CD8-positive, alpha-beta memory T cell (primary cell): ENCODE measurements at places on chromosomes 7 and 10.

GRCh38 chr7:17326378-17326777, 27.9 kb downstream of the AHR start:
- DNase-seq = no peak

- DNase-seq = no peak
These were observed 746.8 kb downstream of the GRID1 start for GRCh38 chr10:85619832-85620231.

GRCh38 chr7:10780400-10780747, 193.3 kb upstream of the PHF14 start:
- DNase-seq = no peak

DNA sequence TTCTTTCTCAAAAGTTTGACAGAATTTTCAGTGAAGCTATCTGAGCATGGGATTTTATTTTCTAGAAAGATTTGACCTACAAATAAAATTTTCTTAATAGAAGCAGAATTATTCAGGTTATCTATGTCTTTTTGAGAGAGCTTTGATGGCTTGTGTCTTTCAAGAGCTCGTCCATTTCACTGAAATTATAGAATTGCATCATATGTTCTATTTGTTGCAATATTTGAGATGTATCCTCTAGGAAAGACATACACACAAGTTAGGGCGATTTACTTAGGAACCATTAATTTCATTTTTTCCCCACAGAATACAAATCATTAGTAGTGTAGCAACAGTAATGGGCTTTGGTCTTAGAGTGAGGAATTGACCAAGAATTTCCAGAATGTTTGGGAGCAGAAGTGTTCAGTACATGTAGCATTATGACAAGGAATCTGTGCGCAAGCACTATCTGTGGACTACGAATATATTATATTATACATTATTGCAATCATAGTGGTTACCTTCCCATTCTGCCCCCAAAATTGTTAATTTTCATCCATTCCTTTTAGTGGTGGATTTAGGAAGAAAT, 12.8 kb upstream of the COL17A1 start:
- no peak for DNase-seq

DNA sequence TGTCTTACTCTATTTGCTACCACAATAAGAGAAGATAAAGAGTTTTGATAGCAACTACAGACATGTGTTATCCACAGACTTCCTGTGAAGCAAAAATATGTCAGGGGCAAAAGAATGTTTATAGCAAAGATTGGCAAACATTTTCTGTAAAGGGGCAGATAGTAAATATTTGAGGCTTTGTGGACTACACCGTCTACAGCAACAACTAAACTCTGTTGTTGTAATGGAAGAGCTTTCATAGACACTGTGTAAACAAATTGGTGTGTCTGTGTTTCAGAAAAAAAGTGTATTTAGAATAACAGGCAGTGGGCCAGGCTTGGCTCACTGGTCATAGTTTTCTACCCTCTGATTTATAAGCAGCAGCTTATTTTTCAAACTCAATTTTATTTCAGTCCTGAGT, 521.4 kb downstream of the ANKRD7 start:
- no peak for DNase-seq

GRCh38 chr10:3136336-3136735, 36.2 kb downstream of the PITRM1 start:
- no peak for DNase-seq

GRCh38 chr10:13765641-13766341, 179.0 kb downstream of the PRPF18 start:
- DNase-seq = no peak

- DNase-seq = no peak
These were observed 33.9 kb downstream of the MTPN start for GRCh38 chr7:135943134-135943879.

GRCh38 chr7:179209-179681, 13.1 kb upstream of the FAM20C start:
- no peak for DNase-seq

GRCh38 chr7:22565315-22565811, 65.4 kb upstream of the STEAP1B start:
- DNase-seq = no peak

DNA sequence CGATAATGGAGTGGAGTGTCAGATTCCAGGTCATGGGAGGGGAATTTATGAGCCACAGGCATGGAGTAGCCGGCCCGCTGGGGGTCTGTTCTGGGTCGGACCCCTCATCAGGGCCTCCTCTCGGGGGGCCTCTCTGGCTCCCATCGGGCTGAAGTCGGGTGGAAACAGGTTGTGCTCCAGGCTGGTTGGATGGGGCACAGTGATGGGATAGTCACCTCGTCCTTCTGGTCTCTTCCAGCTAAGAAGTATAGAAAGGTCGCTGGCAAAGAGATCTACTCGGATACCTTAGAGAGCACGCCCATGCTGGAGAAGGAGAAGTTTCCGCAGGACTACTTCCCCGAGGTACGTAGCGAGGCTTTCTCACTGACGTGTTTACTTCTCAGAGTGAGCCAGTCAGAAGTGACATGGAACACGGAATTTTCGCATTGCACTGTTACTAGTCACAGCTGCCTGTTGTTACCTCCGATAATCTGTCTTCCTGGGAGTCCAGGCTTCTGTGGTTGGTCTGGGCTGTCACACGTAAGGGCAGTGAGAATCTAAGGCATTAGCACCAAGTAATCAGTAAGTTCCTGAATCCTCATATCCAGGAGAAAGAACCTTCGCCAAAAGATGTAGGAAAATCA, 88.3 kb downstream of the NKX6-2 start:
- DNase-seq = no peak

DNA sequence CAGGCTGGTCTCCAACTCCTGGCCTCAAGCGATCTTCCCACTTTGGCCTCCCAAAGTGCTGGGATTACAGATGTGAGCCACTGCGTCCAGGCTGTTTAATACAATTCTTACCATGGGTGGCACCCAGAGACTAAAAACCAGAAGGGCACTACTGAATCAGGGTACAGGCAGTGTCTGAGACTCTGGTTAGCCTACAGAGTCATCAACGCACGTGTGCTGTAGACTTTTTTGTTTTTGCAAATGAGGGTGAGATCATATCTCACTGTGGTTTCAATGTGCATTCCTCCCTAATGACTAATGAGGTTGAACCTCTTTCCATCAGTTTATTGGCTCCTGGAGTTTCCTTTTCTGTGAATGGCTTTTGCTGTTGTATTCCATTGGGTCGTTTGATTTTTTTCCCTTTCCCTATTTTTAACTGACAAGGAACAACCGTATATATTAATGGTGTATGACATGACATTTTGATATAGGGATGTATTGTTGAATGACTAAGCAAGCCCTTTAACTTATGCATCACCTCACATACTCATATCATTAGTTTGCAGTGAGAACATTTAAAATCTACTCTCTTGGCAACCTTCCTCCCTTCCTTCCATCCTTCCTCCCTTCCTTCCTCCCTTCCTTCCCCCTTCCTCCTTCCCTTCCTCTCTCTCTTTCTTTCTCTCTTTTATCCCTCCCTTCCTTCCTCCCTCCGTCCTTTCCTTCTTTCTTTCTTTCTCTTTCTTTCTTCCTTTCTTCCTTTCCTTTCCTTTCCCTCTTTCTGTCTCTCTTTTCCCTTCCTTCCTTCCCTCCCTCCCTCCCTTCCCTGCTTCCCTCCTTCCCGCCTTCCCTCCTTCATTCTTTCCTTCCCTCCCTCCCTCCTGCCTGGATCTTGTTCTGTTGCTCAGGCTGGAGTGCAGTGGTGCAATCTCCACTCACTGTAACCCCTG, 9.3 kb upstream of the TMEM270 start:
- no peak for DNase-seq

DNA sequence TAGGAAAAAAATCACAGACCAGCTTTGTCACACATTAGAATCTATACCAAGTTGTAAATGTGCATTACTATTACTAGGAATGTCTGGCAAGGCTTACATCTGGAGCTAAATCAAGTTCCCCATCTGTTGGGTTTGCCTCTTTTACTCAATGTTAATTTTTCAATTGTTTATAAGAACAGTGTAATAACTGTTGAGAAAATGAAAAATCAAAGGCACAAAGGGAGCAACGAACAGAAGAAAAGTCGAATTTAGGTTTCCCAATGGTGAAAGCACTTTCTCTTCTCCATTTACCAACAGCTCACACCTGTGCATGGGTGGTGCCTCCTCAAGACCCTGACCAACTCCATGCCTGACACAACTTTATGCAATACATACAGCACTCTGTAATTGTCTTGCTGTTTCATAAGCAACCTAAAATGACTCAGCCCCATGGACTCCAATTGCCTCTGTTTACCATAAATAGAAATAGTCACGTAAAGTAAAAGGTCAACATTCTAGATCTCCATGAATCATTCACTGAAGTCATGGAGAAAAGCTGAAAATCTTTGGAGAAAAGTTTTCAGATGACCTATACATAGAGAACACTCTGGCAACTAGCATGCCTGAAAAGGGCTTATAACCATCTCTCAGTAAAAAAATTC, 95.5 kb upstream of the KCNIP2 start:
- no peak for DNase-seq

DNA sequence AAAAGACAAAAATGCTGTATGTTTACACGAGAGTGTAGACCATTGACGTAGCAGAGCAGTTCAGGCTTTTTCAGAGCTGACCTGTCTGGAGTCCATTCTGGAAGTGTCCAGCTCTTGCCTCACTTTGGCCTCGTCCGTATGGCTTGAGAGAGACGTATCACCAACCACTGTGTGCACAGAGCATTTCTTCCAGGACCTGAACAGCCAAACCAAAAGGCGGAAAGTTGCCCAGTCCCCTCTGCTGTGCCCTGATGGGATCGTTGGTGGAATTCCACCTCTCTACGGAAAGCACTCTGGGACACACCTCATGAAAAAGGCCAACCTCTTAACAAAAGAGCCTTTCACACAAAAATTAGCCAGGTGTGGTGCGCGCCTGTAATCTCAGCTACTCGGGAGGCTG, 184.7 kb upstream of the SH2B2 start:
- no peak for DNase-seq

DNA sequence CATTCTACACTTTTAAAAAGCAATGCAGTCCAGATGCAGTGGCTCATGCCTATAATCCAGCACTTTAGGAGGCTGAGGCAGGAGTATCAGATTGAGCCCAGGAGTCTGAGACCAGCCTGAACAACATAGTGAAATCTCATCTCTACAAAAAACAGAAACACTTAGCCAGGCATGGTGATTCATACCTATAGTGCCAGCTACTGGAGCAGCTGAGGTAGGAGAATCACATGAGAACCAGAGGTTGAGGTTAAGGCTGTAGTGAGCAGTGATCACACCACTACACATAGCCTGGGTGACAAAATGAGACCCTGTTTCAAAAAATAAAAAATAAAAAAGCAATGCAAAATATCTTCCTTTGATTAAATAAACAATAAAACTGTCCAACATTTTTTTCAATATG, 205.2 kb downstream of the GRM8 start:
- no peak for DNase-seq

DNA sequence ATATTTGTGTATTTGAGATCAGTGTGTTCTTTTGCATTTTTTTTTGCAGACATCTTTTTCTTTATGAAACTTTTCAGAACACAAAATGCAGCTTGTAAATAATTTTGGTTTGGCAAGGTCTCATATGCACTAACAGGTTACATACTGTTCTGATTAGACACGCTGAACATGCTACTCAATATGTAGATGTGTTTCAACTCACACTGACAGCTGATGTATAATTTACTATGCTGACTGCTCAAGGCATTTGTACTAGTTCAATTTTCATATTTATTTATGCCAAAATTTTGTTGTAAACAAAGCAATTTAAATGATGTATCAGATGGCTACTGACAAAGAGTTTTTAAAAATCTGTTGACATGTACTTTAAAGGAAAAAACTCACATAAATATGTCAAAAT, 123.8 kb downstream of the TFEC start:
- no peak for DNase-seq

DNA sequence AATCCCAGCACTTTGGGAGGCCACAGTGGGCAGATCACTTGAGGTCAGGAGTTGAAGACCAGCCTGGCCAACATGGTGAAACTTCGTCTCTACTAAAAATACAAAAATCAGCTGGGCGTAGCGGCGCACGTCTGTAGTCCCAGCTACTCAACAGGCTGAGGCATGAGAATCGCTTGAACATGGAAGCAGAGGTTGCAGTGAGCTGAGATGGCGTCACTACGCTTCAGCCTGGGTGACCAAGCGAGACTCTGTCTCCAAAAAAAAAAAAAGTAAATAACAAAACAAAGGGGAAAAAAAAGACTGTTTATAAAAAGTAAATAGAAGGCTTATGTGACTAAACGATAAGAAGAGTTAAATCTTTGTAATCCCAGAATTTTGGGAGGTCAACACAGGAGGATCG, 15.0 kb upstream of the DNMBP start:
- no peak for DNase-seq

DNA sequence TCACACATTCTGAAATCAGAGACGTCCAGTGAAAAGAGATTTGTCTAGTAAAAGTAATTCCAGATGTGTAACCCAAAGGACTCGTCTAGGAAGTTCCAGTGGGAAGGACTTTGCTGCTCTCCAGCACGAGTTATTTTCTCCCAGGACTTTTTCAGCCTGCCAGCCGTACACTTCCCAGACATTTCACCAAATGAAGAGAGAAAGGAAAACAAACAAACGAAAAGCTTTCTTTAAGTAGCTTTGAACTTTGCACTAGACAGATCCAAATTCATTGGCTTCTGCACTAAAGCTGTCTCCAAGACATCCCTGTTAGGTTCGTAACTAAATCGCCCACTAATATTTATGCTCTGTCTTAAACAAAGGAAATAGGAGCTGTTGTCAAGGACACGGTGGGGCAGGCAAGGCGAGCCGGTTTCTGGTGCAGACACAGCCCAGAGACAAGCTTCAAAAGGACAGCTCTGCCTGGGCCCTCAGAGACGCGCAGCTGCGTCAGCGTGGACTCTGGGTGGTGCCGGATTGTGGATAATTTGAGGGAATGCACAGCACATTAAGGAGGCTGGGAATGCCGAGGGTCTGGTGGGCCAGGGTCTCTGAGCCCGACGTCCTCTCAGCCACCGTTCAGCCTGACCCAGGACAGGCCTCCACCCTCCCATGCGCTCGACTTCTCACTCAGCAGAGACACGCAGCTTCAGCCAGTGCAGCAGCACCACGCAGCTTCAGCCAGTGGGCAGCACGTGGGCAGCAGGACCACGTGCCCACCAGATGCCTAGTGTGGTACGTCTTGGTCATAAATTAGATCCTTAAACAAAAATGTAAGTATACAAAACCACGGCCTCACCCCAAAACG, 64.1 kb upstream of the INSIG1 start:
- DNase-seq = no peak

GRCh38 chr10:13526948-13527863, 1.6 kb downstream of the BEND7 start:
- no peak for DNase-seq

- no peak for DNase-seq
These were observed 8.4 kb downstream of the ABCB1 start for GRCh38 chr7:87592300-87592699.

DNA sequence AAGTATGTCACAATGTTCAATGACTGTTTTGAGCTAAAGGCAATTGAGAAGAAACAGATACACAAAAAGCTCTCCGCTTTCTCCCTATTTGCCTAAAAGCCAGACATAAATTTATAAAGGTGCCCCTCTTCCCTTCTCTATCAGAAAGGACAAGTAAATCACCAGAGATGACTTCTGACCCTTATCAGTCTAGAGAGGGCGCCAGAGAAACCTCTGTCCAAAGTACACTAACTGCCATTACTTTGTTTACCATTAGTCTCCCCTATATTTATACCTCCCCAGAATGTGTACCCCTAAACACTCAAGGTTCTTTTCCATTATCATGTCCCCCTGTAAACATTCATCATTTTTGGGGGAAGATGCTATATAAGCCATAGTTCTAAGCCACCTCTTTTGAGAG, 49.3 kb downstream of the TPK1 start:
- no peak for DNase-seq
